Occipital lobe (tissue), 3 donors: ENCODE measurements at places on chromosomes 5 and 9. TPM values are rescaled to one million over a fixed set of nuclear protein-coding genes. Genes with fewer than 3 reads are reported as not detected.

OR1Q1 gene
- total RNA-seq = not detected

CYFIP2 gene
- 84.7 TPM for total RNA-seq

IRX2 gene
- total RNA-seq = not detected

RNF224 gene
- total RNA-seq = not detected

ZSWIM6 gene
- 57.4 TPM for total RNA-seq

TLR4 gene
- total RNA-seq = 10.8 TPM

FOCAD gene
- 233 TPM for total RNA-seq

- no peak for DNase-seq
Observed at GRCh38 chr9:95067057-95067456, 250.5 kb downstream of the FANCC start.

- peak; percentile 77 for DNase-seq
Observed at GRCh38 chr5:472656-473550, 29.9 kb downstream of the EXOC3 start.

- DNase-seq = no peak
Observed at GRCh38 chr5:139341187-139341688, 416 bp upstream of the PAIP2 start.

GRCh38 chr9:77929942-77930341 is 101.7 kb downstream of the GNAQ start:
- no peak for DNase-seq

DNA sequence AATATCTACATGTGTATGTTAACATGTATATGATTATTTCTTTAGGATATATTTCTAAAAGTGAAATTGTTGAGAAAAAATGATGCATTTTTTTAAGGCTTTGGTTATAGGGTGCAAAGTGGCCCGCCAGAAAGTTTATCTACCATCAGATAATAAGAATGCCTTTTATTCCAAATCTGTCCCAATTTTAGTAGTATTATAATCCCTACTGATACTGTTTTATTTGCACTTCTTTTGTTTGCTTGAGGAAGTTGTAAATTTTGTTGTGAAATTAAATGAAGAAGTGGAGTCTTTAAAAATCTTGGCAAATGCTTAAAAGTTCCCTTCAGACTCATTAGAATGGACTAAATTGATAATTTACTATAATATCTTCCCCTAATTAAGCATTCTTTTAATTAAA is 73.0 kb downstream of the NIPBL start:
- DNase-seq = no peak

DNA sequence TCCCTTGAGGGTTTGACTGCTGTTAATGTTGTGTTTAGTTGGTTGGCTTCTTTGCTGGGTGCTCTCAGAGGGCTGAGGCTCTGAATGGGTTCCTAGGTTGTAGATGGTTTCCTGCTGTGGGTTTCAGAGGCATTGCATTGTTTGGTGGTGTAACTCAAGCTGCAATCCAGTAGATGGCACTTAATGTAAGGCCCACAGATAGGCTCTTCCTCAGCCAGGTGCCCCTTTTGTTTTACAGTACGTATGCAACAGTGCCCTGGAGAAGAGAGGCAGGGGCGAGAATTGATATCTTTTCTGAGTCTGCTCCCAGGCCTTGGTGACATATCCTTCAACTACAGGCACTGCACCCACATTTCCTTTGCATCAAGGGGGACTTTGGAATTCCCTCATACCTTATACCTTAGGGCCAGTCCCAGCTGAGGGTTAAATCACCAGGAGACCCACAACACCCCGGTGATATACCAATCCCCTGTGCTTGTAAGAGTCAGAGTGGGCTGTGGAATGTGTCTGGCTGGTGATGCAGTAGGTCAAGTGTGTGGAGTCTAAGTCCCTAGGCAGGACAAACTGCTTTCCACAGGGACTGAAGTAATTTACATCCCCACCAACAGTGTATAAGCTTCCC is 7.0 kb upstream of the UGT3A2 start:
- no peak for DNase-seq

DNA sequence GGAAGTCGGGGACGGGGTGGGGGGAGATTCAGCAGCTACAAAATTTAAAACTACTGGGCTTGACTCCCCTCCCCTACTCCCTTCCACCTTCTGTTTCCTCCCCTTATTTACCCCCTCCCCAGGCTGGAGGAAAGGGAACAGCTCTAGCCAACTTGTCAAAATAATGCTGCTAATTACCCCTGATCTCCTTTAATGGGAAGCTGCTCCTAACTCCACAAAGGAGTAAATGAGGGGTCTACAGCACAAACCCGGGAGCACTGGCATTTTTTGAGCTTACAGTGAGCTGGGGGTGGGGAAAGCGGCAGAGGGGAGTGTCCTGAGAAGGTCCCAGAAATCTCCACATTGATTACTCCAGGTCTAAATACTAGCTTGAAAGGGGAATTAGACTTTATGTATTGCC is 3.1 kb downstream of the PTCH1 start:
- no peak for DNase-seq

DNA sequence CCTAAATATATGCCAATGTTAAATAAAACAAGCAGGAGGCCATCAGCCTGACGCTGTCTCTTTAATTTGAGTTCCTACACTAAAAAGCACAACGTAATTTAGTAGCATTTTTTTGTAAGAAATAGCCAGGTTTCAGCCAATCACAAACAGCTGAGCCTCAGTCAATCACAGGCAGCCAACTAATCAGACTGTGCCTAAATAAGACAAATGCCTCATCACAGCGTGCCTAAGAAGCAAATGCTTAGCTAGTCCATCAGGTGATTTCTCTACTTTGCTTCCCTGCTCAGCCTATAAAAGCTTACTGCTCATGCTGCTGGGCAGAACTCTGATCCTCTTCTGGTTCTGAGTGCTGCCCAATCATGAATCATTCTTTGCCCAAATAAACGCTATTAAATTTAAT is 38.3 kb upstream of the RORB start:
- DNase-seq = no peak

DNA sequence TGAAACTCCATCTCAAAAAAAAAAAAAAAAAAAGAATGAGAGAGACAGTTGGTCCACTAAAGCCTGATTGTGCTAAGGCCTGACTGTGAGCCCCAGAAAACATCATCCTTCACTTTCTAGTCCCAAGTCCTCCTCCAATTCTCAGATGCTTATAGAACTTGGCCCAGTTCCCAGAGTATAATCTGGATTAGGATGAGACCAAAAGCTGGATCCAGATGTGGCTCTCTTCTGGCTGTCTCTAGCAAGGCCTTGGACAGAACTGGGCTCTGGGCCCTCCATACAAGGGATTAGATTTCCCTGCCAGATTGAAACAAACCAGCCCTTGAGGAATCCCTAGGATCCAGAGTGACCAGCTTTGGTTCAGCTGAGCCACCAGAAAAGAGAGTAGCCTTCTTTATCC is 98.4 kb upstream of the ZNF366 start:
- DNase-seq = no peak

DNA sequence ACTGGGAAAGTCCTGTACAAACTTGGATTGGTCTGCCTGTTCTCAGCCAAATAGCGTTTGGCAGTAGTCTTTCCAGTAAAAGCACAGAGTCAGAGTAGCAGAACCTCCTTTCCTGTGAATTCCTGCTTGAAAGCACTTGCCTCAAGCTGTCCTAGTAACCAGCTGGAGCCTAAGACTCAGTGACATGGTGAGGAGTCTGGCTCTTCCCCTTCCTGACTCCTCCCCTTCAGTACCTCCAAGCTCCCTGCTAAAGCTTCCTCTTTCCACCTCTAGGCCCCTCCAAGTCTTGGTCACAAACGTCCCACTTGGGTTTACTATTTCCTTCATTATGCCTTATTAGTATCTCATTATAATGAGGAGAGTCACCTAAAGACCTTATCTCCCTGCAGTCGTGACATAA is 21.4 kb upstream of the FAM81B start:
- DNase-seq = no peak

- DNase-seq = no peak
Observed at GRCh38 chr5:143218517-143219170, 184.8 kb downstream of the NR3C1 start.

GRCh38 chr5:54309691-54310432 is 511 bp downstream of the ARL15 start:
- DNase-seq = peak; percentile 72

GRCh38 chr5:87327998-87328397 is 60.3 kb downstream of the RASA1 start:
- DNase-seq = no peak

- no peak for DNase-seq
Observed at GRCh38 chr5:55407059-55407684, 99.4 kb downstream of the MTREX start.

DNA sequence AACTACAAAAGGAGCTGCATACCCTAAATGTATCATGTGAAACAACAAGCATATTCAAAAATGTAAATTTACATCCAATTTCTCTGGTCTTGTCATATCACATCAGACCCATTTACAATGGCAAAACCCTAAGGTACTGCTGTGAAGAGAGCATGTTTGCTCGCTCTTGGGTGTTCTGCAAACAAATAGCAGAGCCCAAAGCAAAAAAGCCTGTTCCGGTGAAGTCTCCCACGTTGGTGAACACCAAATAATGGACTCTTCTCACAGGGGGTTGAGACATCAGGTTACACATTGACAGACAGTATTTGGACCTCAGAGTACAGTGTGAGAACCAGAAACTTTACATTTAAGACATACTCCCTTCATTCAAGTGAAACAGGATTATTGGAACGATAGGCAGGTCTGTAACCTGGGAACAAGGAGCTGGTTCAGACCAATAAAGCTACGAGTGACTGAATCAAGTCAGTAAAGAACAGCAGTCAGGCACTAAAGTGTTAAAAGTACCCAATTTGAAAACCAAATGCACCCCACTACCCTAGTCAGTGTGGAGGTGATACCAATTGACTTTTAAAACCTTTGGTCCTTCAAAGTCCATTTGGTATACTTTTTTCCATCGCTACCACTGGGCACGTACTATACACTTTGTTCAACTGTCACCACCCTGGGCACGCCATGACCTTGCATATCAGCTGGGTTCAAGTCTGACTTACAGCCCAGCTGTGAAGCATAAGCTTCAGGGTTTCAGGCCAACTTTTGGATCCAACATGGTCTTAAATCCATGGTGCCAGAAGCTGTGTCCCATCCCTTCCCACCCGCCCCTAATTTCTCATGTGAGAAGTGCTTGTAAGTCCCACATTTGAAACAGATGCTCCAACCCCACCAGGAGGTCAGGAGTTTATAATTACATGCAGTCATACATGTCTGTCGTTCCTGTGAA is 36.4 kb downstream of the ETF1 start:
- no peak for DNase-seq

GRCh38 chr5:173888473-173889131 is 453 bp downstream of the CPEB4 start:
- no peak for DNase-seq

- DNase-seq = no peak
Observed at GRCh38 chr9:92671323-92671722, 1.4 kb upstream of the IPPK start.

DNA sequence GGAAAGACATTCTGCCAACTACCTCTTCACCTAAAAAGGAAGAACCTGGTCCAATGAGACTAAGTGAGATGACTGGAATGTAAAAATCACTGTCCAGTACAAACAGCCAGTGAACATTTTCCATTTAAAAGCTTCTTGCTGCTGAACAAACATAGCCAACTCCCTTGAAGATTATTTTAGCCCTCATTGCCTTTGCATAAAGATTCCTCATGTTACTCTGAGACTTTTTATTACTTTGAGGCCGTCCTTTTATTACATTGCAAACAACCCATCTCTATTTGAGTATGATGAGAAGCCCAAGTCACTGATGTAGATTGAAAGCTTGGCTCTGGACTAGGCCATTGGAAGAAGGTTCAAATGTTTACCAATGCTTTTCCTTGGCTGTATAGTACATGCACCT is 649.8 kb downstream of the CETN3 start:
- no peak for DNase-seq

DNA sequence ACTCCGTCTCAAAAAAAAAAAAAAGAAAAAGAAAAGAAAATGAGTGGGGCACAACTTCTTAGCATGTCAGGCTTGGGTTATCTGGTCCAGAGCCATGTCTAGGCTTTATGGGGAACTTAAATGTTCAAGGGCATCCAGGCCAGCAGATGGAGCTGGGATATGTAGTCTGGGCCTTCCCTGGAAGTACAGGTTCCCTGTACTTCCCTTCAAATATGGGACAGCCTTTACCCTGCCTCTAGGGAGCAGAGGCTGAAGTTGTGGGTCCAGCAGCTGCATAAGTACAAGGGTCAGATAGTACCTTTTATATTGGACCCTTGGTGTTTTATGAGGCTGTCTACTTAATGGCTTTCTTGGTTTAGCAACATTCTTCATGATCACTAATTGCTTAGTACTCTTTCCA is 42.1 kb downstream of the FAF2 start:
- no peak for DNase-seq

- no peak for DNase-seq
Observed at GRCh38 chr9:71349218-71349617, 227.8 kb upstream of the TRPM3 start.
